Left ventricle myocardium inferior (tissue), 1 donor: ENCODE measurements at places on chromosomes 13 and 19. TPM values are rescaled to one million over a fixed set of nuclear protein-coding genes. Genes with fewer than 3 reads are reported as not detected.
A peak's percentile ranks its signal among the peaks of the same experiment; 100 is the strongest.

- no peak for DNase-seq
These were observed 5.5 kb upstream of the SAE1 start for GRCh38 chr19:47124937-47125668.

ZNF816 gene
- total RNA-seq = 5.9 TPM

DNA sequence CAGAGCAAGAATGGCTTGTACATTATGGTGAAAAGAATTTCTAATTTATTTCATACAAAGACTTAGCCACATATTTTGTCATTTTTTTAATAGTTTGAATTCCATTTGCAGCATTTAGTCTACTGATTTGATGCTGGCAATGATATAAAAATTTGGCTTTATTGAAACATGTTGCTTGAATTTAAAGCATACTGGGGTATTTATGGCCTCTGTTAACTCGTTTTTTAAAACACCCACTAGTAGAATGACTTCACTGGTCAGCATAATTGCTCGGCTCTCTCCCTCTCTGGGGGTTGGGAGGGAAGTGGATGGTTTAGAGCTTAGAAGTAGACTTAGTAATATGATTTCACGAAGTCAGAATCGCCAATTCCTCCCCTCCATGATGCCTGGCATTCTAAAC lies 354.9 kb upstream of the HTR2A start:
- DNase-seq = no peak

DNA sequence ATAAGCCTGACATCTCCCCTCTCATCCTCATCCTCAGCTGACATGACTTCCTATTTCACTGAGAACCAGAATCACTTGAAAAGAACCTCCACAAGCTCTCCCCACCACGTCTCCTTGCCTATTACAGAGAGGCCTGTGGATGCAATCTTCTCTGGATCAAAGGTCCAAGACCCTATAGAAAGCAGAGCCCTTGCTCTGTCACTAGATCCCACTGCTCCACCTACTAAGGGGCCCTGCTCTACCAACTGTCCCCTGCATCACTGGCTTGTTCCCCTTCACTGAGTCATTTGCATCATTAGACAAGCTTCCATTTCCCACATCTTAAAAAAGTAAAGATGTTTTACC lies 40.8 kb downstream of the RCBTB2 start:
- no peak for DNase-seq

DNA sequence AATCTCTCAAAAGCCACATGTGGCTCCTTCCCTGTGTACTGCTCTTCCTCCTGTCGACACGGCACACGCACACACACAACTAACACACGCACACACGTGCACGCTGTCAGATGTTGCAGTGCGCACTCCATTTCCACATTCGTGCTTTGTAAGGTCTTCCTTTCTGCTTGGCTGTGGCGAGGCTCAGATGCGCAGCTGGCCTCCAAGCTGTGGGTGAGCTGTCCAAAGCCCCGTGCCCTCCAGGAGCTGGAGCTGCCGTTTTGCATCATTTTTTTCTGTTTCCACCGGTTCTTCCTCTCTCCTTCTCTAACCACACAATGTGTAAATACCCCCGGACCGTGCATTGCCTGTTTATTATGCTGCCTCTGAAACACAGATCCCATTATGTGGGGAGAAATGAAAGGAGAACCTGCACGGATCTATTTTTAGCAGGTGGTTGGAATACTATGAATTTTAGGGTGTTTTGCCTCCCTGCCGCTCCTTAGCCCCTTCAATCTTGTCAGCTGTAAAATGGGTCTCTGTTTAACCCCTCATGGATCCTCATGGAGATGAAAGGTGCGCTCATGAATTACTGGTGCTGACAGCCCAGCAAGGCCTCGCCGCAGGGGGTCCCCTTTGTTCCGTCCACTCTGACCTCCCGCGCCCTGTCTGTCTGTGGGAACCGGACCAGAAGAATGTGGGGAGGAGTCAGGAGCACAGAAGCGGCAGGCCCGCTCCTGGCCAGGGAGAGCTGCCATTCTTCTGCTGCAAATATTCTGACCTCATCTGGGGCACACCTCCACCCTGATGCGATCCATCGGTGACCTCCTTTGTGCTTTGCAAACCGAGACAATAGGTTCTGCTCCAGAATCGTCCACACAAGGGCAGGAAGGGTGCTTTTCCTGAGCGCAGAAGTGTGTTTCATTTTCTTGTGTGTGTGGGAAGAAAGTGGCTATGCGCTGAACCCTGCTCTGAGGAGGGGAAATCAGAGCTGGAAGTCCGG lies 137.7 kb downstream of the SOX1 start:
- DNase-seq = peak; percentile 32
